Occipital lobe (tissue), 3 donors: ENCODE measurements at places on chromosomes 6 and 20. TPM values are rescaled to one million over a fixed set of nuclear protein-coding genes. Genes with fewer than 3 reads are reported as not detected.

- peak; percentile 32 for DNase-seq
Measured at GRCh38 chr20:47727909-47728361, 57.3 kb downstream of the SULF2 start.

- DNase-seq: no peak
Measured at GRCh38 chr20:916125-916799, at the start of gene ANGPT4. TSS of gene ANGPT4 (minus strand) at chr20:916334. CDS start at chr20:916214, 120 bp downstream.

GRCh38 chr6:169164986-169165385 lies 88.7 kb downstream of the THBS2 start:
- no peak for DNase-seq

The CST5 gene
- total RNA-seq: not detected

The MRPL18 gene
- total RNA-seq: 44.5 TPM

DNA sequence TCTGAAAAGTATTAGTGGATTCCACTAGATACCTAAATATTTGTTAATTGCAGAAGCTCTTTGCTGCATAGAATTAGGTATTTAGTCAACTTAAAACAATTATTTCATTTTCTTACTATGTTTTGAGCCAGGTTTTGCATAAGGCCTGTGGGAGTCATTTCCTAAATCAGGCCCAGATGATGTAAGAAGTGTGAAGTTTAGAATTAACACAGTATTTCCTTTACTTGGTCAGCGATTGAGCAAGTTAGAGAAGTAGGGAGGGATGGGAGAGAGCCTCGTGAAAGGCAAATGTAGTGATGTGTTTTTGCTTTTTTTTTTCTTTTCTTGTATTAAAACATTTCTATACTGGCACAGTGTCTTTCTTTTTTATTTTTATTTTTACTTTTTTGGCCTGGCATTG lies 711.1 kb downstream of the HDGFL1 start:
- no peak for DNase-seq

GRCh38 chr6:157066781-157067491 lies 256.4 kb downstream of the TMEM242 start:
- DNase-seq: no peak

The VEGFA gene
- total RNA-seq: 32.3 TPM

DNA sequence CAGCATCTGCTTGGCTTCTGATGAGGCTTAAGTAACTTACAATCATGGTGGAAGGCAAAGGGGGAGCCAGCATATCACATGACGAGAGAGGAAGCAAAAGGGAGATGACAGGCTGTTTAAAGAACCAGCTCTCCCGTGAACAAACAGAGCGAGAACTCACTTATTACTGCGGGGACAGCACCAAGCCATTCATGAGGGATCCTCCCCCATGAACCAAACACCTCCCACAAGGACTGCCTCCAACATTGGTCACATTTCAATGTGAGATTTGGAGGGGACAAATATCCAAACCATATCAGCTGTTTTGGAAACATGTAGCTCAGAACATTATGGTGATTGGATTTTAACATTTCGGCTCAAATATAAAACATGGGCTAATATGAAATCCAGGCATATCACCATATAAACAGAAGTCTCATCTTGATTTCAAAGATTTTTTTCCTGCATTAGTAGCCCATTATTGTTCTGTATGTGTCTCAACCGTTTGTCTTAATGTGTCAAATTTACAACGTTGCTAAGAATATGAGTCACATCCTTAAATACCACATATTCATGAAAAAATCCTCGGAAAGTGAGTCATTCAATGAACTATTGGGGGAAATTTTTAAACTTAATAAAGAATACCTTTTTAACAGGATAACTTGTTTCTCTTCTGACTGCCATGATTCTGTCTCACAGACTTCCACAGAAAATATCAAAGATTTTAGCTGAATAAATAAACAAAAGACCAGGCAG lies 894.3 kb downstream of the TFAP2A start:
- no peak for DNase-seq

- no peak for DNase-seq
Measured at GRCh38 chr20:45218124-45218523, 3.0 kb upstream of the SEMG2 start.

The SLC22A3 gene
- total RNA-seq: 3.7 TPM

- DNase-seq: no peak
Measured at GRCh38 chr6:114650891-114651290, 308.1 kb upstream of the HS3ST5 start.

DNA sequence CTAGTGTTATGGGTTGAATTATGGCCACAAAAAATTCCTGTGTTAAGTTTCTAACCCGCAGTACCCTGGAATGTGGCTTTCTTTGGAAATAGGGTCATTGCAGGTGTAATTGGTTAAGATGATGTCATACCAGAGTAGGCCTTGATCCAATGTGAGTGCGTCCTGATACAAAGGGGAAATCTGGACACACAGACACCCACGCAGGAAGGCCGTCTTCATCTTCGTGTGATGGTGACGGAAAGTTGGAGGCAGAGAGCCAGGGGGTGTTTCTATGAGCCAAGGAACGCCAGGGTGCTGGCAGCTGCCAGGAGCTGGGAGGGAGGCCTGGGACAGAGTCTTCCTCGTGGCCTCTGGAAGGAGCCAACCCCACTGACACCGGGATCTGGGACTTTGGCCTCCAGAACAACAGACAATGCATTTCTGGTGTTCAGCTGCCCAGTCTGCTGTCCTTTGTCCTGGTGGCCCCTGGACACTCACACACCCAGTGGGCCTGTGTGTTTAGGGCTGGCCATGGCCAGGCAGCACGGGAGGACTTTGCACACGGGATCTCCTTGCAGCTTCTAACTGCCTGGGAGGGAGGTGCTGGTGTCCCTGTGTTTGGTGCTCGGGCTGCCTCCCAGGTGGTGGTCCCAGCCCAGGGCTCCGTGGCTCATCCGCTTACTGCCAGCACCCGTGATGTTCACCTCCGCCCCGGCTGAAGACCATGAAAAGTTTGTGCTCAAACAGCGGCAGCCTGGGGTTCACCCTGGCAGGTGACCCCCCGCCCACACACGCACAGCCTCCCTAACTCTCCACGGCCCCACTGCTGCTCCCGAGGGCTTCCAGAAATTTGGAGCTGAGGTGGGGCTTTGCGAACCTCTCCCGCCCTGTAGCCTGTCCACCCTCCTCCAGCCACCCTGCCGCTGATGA lies 53.4 kb upstream of the GATA5 start:
- no peak for DNase-seq

DNA sequence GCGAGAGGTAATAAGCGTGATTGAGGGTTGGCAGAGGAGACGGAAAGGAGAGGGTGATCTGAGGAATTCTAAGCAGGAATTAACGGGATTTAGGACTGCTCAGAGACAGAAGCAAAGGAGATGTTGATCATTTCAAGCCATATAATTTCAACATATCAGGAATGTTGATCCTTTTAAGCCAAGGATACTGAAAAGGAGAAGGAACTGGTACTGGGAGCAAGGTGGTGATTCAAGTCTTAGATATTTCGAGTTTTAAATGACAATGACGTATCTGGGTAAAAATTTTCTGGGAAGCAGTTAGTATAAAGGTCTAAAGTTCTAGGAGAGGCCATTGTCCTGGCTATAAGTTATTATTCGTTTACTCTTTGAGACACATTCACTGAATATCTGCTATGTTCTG lies 91.3 kb upstream of the OGFRL1 start:
- DNase-seq: no peak

The VARS1 gene
- total RNA-seq: 25.6 TPM

- DNase-seq: no peak
Measured at GRCh38 chr6:129567374-129567773, 142.6 kb downstream of the ARHGAP18 start.

DNA sequence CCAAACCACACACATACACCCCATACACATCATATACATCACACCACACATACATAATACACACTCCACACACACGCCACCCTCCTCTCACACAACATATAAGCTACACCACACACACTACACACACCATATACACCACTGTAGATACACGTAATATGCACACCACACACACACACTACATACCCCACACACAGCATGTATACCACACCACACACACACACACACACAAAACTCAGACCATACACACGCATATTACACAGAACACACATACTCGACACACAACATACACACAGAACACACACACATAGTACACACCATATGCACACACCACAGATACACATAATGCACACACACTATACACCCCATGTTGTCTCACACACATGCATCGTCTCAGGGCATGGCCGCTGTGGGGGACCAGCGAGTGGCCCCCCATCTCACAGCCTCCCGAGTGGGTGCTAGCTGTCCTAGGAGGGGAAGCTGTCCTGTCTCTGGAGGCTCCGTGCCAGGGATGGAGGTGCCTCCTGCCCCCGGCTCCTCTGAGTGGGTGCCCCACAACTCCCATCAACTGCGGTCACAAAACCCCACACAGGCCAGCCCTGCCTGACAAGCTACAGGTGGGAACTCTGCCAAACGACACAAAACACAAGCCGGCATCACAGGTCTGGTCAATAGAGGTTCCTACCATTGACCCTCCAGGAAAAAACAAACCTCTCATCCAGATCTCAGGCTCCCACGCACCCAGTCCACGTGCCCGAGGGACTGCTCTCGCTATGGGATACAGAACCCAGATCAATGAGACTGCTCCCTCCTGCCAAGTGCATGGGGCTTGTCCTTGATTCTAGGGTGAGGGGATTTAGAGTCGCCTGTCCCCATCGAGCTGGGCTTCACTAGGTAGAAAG lies 49.1 kb downstream of the DACT2 start:
- no peak for DNase-seq

- DNase-seq: no peak
Measured at GRCh38 chr20:22322513-22322912, 261.9 kb downstream of the FOXA2 start.
